ENCODE measurements at places on chromosomes 12 and 14.

DNA sequence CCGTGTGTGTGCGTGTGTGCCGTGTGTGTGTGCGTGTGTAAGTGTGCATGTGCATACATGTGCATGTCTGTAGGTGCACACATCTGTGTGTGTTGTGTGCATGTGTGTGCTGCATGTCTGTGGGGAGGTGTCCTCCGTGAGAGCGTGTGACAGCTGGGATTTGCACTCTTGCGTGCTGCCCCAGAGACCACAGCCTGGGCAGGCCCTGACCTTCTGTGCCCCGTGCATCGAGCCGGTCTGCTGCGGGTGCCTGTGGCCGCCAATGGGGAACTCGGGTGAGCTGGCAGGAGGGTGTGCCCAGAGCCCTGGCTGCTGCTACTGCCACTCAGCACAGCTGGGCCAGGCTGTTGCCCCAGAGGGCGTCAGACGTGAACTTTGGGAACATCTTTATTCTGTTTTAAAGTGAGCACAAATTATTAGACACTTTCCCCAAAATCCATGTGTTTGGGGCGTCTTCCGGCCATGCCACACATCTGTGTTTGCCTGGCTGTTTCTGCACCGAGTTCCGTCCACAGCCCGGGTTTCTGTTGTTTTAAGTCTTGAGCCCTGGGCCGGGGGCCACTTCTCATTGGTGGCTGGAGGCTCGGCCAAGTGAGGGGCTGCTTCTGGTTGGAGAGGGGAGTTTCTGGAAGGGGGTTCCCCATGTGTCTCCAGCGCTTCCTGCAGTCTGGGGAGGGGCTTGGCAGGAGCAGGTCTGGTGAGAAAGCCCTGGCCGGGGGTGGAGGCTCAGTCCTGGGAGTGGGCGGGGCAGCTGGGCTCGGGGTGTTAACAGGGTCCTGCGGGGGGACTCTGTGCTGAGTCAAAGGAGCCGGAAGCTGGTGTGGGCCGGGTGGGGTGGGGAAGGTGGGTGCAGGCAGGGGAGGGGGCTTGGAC lies 7.6 kb downstream of the CEP170B start:
- no peak for DNase-seq

- DNase-seq, result no peak
These were observed 46.3 kb upstream of the FAR2 start for GRCh38 chr12:29102741-29103140.

GRCh38 chr14:105366386-105367074 lies 31.8 kb upstream of the TEX22 start:
- DNase-seq, result no peak

- DNase-seq, result no peak
These were observed 83.9 kb downstream of the STXBP6 start for GRCh38 chr14:24965934-24966578.

DNA sequence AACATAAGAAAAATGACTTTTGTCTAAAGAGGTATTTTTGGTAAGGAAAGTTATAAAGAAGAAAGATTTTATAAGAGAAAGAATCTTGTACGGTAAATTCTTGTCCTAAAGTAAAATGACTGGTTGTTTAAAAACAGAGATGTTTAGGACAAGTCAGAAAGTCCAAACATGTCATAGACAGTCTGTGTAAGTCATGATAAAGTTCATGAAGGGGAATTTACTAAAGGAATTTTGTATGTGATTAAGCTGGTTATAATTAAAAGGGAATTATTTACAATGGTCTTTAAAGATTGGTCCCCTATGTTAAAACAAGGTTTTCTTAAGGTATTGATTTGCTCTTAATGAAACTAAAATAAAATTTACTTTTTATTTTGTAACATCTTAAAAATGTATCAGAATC lies 269.4 kb upstream of the CCDC196 start:
- DNase-seq, result no peak

DNA sequence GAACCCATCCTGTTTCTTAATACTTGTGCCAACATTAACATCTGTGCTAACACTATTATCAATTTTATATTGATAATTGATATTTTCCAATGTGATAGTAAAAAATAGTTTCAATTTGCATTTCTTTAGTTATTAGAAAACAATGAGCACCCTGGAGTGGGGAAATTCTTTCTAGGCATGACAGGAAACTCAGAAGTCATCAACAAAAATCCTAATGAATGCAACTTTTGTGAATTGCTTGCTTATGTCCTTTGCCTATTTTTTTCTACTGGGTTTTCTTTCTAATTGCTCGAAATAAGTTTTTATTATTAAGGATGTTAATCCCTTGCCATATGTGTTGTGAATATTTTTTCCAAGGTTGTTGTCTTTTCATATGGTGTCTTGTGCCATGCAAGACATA lies 18.1 kb upstream of the WDR20 start:
- DNase-seq, result no peak

DNA sequence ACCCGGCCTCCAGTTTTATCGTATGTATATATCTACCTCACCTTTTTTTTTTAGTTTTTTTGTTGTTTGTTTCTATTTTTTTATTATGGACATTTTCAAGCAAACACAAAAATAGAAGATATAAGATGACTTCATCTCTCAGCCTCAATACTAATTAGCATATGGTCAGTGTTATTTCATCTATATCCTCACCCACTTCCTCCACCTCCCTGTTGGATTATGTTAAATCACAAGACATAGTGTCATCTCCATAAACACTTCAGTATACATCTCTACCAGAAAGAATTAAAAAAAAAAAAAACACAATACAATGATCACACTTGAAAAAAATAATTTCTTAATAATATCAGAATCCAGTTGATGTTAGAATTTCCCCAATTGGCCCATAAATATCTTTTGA lies 34.9 kb downstream of the RAB35 start:
- no peak for DNase-seq

GRCh38 chr14:73797543-73798265 lies 53.9 kb upstream of the PTGR2 start:
- DNase-seq, result no peak

- no peak for DNase-seq
These were observed 43.1 kb upstream of the LTA4H start for GRCh38 chr12:96078231-96079135.

DNA sequence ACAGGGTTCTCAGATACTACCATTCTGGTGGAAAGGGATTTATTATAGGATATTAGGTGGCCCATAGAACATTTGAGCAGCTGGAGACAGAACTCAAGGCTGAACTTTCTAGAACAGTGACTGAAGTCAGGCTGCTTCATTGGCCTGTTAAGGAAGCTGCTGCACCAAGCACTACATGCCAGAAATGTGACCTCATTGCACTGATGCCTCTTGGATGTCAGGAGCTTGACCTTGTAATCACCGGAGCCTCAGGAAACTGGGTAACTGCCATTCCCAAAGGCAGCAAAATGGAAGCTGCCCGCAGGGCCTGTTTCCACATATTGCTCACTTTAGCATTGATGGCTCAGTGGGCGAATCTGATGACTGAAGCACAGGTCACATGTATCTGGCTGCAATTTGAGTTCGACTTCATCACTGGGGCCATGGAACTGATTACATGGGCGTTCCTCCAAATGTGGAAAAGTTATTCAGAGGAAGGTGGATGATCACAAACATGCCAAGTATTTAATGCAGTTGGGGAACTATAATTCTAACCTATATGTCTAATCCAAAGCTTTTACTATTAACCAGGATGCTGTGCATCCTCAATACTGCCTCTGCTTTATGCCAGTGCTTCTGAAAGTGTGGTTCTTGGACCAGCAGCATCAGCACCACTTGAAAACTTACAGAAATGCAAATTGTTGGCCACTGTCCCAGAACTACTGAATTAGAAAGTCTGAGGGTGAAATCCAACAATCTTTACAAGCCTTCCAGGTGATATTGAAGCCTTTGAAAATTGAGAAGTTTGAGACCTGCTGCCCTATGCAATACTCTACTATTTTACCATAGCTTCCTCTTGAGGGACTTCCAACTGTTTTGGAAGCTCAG lies 337.2 kb upstream of the NAV3 start:
- no peak for DNase-seq

DNA sequence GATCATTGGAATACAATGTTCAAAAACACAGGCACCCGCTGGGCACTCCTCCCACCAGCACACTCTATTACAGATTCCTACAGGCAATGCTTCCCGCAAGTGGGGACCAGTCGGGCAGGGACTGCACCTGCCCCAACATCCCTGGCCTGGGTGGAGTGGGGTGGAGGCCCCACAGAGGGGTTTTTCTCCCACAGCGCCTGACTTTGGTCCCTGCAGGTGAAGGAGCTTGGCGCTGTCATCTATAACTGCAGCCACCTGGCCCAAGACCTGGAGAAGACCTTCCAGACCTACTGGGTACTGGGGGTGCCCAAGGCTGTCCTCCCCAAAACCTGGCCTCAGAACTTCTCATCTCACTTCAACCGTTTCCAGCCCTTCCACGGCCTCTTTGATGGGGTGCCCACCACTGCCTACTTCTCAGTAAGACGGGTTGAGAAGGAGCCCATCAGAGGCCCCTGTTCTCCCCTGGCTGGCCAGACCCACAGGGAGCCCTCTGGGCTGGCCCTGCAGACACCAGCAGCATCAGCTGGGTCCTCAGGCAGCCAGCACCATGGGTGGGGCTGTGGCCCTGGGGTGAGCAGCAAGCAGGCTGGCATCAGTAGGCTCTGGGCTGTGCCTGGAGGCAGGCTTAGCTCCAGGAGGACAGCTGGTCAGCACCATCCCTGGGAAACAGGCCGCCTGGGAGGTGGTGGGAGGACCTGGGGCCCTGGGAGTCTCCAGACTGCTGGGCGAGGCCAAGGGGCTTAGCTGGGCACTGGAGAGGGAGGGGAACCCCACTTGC lies 6.0 kb downstream of the PLD4 start:
- DNase-seq, result no peak

- no peak for DNase-seq
These were observed 76.6 kb upstream of the CNTN1 start for GRCh38 chr12:40615590-40615989.

DNA sequence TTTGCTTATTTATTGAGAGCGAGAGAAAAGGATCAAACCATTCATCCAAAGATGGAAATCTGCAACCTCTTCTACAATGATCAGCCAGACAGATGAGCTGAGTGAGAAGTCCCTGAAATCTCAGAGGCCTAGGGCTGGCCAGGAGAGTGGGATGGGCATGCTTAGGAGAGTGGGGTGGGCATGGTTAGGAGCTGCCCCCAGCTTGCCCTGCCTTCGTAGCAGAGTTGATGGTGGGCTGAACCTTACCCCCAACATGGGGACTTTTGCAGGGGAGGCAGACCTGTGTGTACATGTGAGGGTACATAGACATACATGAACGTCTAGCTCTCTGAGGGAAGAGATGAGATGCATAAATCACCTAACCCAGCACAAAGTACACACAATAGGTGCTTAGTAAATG lies 95.7 kb upstream of the ESRRB start:
- no peak for DNase-seq

DNA sequence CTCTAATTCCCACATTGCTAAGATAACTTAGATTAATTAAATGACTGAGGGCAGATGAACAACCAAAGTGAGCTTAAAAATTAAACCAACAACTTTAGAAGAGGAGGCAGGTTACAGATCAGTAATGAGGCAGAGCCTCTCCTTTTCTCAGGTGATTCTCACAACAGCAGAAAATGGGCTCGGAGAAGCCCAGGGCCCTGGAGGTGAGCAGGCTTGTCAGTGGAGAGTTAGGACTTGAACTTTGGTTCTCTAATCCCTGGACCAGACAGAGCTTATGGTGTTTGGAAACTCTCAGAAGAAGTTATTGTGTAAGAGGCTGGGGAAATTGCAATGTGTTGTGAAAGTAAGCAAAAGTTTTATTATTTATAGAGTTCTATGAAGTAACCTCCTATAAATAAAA lies 2.8 kb downstream of the TRHDE start:
- no peak for DNase-seq

GRCh38 chr12:75116646-75117198 lies 92.9 kb downstream of the KCNC2 start:
- DNase-seq, result no peak

GRCh38 chr12:121711361-121712189 lies 977 bp upstream of the TMEM120B start:
- no peak for DNase-seq

GRCh38 chr12:50555471-50555885 lies 50.7 kb downstream of the DIP2B start:
- peak; percentile 18 for DNase-seq

DNA sequence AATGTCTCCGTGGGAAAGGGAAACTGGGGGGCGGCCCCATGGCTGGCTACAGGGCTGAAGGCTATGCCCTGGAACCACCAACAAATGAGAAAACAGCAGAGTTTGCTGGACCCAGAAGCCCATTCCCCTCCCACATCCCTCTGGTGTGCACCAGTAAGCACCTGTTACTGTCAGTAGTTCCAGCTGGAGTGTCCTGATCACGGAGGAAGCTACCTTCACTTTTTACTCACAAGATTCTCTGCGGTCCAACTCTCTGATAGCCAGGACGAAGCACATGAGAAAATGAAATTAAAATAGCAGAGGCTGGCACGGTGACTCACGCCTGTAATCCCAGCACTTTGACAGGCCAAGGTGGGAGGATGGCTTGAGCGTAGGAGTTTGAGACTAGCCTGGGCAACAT lies 22.7 kb upstream of the MEG3 start:
- DNase-seq, result no peak

DNA sequence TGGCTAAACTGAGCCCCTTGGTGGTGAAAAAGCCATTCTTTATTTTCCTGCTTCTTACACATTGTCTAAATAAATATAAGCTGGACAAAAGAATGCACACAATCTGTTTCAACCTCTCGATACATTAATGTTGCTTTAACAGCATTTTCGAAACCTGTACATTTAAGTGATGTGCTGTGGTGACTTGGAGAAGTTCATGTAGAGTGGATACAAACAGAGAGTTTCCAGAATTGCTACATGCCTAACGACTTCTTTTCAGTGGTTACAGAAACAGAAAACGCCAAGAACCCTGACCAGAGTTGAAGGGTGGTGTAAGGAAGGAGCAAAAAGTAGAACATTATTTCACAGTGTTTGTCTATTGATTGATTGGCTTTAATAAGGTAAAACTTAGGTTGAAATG lies 500.9 kb downstream of the SLC16A7 start:
- DNase-seq, result no peak

GRCh38 chr14:106843951-106844483 lies 1317.6 kb downstream of the TMEM121 start:
- DNase-seq, result no peak

- DNase-seq, result no peak
These were observed 79.9 kb downstream of the NEDD1 start for GRCh38 chr12:96986883-96987523.

DNA sequence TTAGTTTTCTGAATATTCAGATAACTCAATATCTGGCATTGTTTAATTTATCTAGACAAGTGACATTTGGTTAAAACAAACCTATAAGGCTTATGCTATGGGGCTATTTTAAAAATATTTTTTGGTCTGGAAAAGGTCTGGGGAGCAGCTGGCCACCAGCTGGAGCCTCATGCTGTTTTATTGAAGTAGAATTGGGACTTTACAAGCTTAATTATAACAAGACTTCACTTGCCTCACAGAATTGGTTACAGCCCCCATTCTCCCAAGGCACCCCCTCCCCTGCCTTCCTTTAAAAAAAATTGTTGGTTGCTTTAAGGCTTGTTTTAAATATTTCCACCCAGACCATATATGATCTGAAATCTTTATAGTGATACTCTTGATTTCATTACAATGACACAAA lies 453.9 kb downstream of the ADAMTS20 start:
- DNase-seq, result no peak

GRCh38 chr12:116002890-116003536 lies 274.5 kb downstream of the MED13L start:
- DNase-seq, result no peak

Data from activated CD4-positive, alpha-beta T cell treated with anti-CD3 and anti-CD28 coated beads for 24 hours (primary cell).